ENCODE measurements at places on chromosomes 4 and X. TPM values are rescaled to one million over a fixed set of nuclear protein-coding genes. Genes with fewer than 3 reads are reported as not detected.

The HS3ST1 gene
- 1.8 TPM for total RNA-seq

The CYP4V2 gene
- total RNA-seq, result 2.2 TPM

The ZNF157 gene
- total RNA-seq, result not detected

The TMSB15A gene
- total RNA-seq, result not detected

The MAGED4B gene
- 1.6 TPM for total RNA-seq

The KCTD8 gene
- total RNA-seq, result under 0.01 TPM

The ZNF280C gene
- total RNA-seq, result 0.90 TPM

The STAP1 gene
- not detected for total RNA-seq

The PROM1 gene
- 0.26 TPM for total RNA-seq

The NDUFA1 gene
- total RNA-seq, result 55.5 TPM

The BMP3 gene
- 0.38 TPM for total RNA-seq

The ANXA3 gene
- total RNA-seq, result 1,062 TPM

The TACR3 gene
- not detected for total RNA-seq

The TREX2 gene
- total RNA-seq, result 5.5 TPM

The NHSL2 gene
- not detected for total RNA-seq

The HERC6 gene
- 1.1 TPM for total RNA-seq

The DAPP1 gene
- 31.3 TPM for total RNA-seq

The FHIP1A gene
- total RNA-seq, result 25.2 TPM

The CT45A5 gene
- not detected for total RNA-seq

The S100G gene
- not detected for total RNA-seq

The F11 gene
- not detected for total RNA-seq

The CENPVL1 gene
- total RNA-seq, result not detected

The DTHD1 gene
- total RNA-seq, result under 0.01 TPM

The RASSF6 gene
- 7.4 TPM for total RNA-seq

The FOXR2 gene
- not detected for total RNA-seq

The PARM1 gene
- total RNA-seq, result not detected

The SPIN2A gene
- 0.13 TPM for total RNA-seq

The FOXP3 gene
- total RNA-seq, result not detected

The RAB41 gene
- not detected for total RNA-seq

The LINC00632 gene
- 0.53 TPM for total RNA-seq

The MORF4L2 gene
- total RNA-seq, result 422 TPM

The CENPVL2 gene
- total RNA-seq, result not detected

The MGARP gene
- 0.13 TPM for total RNA-seq

The FATE1 gene
- not detected for total RNA-seq

The TIGD4 gene
- 0.38 TPM for total RNA-seq

The PFKFB1 gene
- total RNA-seq, result 0.13 TPM

The RAB39B gene
- total RNA-seq, result 2.6 TPM

The MEPE gene
- total RNA-seq, result not detected

The MAB21L2 gene
- total RNA-seq, result not detected

The PCYT1B gene
- total RNA-seq, result 0.13 TPM

The CYSLTR1 gene
- total RNA-seq, result not detected

The F9 gene
- not detected for total RNA-seq

The SPANXC gene
- not detected for total RNA-seq

The POLN gene
- 1.6 TPM for total RNA-seq

The GPR82 gene
- not detected for total RNA-seq

The PPP1R3F gene
- total RNA-seq, result 2.9 TPM

The PDE6B gene
- total RNA-seq, result 0.64 TPM

The SSX3 gene
- total RNA-seq, result not detected

The CTAG1A gene
- total RNA-seq, result not detected

The CFAP299 gene
- total RNA-seq, result not detected

The HTRA3 gene
- 0.26 TPM for total RNA-seq

The SPACA5 gene
- not detected for total RNA-seq
